Stimulated activated CD8-positive, alpha-beta memory T cell treated with anti-CD3 and anti-CD28 coated beads, Interleukin-15, amount 100 ng/mL, for 4 hours (primary cell): ENCODE measurements at places on chromosomes 1 and 21.

- DNase-seq = no peak
These were observed 55.9 kb upstream of the PTGFRN start for GRCh38 chr1:116853680-116854402.

- DNase-seq = no peak
These were observed 233.7 kb upstream of the NFIA start for GRCh38 chr1:60848583-60849188.

DNA sequence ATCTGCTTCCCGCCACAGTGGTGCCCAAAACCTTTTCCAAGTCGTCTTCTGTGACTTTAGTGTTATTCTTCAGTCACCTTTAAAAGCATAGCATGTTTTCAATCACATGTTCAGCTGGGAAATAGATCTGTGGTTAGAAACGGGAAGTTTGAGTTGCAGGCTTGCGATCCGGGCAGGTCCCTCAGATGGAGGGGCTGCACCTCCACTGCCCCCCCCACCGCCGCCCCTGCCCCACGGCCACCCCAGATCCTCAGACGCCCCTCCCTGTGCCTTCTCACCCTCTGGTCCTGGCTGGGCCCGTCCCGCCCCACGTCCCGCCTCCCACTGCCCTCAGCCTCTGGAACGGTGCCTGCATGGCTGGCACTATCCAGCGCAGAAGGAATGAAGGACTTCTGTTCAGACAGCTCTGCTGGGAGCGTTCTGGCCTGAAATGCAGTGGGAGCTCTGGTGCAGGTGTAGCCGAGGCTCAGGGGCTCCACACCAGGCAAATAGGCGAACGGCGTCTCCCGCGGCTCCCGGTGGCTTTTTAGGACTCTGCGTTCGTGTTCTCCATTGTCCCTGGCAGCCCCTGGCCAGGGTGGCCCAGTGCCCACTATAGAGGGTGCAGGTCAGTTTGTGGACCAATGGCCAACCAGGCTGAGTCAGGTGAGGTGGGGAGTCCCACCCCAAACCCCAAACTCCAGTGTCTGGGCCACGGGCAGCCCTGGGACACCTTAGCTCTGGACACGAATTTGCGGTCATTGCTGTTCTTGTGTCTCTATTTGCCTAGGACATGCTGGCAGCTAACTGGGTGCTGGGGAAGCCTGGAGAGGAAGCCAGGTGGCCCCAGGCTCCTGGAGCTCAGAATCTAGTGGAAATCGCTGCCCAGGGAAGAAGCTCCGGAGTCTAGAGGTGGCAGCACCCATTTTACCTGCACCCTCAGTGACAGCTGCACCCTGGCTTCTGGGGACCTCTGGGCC lies 67.1 kb downstream of the FAAP20 start:
- DNase-seq = no peak

GRCh38 chr1:56522680-56523079 lies 56.7 kb downstream of the PLPP3 start:
- no peak for DNase-seq

GRCh38 chr21:45999581-46000181 lies 18.1 kb downstream of the COL6A1 start:
- DNase-seq = no peak

DNA sequence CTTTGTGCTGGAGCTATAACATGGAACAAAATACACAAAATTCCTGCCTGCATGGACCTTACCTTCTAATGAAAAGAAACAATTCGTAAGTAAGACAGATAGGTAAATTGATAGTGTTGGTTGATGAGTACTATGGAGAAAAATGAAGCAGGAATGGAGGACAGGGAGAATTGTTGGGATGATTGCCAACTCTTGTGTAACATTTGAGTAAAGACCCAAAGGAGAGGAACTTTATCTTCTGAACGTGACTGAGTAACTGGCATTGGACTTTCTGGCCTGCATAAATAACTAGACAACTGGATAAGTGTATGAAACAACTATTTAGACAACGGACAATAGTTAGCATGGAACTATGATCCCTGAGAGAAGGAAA lies 6.8 kb upstream of the EFCAB14 start:
- no peak for DNase-seq

GRCh38 chr1:209879539-209879938 lies 51.8 kb downstream of the UTP25 start:
- DNase-seq = no peak

- DNase-seq = no peak
These were observed 118.6 kb downstream of the AKT3 start for GRCh38 chr1:243731301-243731891.

GRCh38 chr1:203362720-203363025 lies 11.8 kb upstream of the FMOD start:
- no peak for DNase-seq

DNA sequence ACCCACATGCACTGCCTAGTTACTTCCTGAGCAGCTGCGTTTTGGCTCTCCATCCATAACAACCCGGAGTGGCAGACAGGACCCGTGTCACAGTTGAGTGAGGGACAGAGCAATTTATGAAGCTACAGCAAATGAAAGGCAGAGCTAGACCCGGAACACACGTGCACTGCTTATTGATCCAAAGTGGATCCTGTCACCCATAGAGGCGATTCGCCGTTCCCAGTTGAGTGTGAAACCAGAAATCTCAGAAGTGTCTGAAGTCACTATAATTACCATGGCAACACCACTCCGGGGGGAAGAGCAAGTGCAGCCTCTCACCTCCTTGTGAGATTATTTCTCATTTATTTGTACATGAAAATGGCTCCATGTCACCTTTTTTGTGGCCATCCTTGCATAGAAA lies 365.2 kb downstream of the DSCAM start:
- no peak for DNase-seq

DNA sequence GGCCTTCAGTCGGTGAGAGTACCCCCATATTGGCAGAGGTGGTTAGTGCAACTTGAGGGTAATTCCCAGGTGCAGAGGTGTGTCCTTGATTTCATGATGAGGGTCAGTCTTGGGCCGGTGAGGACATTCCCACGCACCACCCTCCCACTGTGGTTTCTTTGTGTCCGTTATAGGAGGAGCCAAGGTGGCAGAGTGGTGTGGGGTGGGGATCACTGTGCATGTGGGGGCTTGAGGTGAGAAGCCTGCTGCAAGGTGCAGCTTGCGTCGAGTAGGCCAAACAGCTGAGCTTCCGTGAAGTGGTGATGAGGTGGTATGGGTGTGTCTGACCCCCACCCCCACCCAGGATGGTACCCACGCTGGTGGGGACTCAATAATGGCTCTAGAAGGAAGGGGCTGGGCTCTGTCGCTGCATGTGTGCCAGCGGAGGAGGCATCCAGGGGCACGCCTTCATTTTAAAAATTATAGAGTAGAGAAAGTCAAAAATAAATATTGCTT lies 6.2 kb downstream of the PTPRF start:
- DNase-seq = no peak

- DNase-seq = no peak
These were observed 75.2 kb downstream of the MPZL1 start for GRCh38 chr1:167797015-167797414.

DNA sequence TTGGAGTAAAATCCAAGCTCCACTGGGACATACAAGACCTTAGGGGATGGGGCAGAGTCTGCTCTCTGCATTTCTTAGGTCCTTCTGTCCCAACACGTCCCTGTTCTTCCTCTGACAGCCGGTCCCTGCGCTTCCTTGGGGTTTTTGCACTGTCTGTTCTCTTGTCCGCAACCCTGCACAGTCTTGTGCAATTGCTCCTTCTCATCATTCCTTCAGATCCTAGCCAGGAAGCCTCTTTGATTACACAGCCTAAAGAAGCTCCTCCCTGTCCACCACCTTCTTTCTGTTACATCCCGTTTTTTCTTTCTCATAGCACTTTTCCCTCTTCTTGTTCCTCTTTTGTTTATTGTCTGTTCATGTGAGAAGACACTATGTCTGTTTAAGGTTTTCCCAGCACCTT lies 19.9 kb downstream of the ACOT11 start:
- no peak for DNase-seq

- no peak for DNase-seq
These were observed 16.8 kb downstream of the MAB21L3 start for GRCh38 chr1:116127848-116128540.

GRCh38 chr1:21308847-21309652 lies 18.8 kb upstream of the ECE1 start:
- DNase-seq = no peak

GRCh38 chr1:201468844-201469644 lies at the start of gene PHLDA3:
Gene PHLDA3, minus strand, starts transcription at chr1:201469188. Its CDS starts 402 bp downstream, at chr1:201468786.
- DNase-seq = peak; percentile 14

DNA sequence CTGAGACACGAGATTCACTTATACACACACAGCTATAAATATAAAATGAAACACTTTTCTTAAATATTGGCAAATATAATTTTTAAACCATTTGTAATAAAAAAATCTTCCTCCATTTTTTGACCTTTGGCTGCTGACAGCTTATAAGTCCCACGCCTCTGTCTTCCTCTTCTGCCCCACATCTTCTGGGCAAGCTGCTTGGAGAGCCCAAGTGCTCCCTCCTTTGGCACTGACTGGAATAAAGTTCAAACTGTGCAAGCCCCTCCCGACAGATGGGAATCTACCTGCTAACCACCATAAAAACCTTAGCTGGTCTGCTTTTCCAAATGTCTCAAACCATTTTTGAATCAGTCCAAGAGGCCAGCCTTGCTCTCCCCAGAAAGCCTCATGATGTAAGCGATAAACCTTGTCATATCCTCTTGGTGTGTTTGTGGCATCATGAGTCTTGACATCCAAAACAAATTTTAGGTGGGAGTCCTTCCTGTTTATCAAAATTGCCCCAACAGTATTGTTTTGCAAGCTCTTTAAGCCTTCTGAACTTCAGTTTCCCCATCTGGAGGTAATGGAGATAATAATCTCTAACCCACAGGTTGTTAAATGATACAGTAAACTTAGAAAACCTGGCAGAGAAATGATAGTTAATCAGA lies 99.8 kb downstream of the SNX7 start:
- DNase-seq = no peak

- no peak for DNase-seq
These were observed 27.3 kb upstream of the A3GALT2 start for GRCh38 chr1:33348194-33348593.

- no peak for DNase-seq
These were observed 270.7 kb downstream of the KAZN start for GRCh38 chr1:14869187-14869586.

DNA sequence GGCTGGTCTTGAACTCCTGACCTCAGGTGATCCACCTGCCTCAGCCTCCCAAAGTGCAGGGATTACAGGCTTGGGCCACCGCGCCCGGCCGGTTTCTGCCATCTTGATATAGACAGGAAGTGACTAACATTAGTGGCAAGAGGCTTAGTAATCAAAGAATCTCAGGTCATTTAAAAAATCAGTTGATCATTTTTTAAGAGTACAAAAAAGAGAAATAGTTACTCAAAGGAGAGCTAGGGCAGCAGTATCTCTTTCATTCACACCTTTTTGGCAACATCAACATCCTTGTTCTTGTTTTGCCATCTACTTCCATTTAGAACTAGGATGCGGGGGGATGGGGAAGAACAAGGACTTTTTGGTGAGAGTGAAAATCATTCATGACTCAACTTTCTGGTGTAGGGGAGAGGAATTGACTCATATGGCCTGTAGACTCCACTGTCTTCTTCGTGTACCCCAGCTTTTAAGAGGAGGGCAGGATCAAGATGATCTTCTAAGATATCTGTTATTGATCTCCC lies 8.8 kb downstream of the FCRLB start:
- DNase-seq = no peak

DNA sequence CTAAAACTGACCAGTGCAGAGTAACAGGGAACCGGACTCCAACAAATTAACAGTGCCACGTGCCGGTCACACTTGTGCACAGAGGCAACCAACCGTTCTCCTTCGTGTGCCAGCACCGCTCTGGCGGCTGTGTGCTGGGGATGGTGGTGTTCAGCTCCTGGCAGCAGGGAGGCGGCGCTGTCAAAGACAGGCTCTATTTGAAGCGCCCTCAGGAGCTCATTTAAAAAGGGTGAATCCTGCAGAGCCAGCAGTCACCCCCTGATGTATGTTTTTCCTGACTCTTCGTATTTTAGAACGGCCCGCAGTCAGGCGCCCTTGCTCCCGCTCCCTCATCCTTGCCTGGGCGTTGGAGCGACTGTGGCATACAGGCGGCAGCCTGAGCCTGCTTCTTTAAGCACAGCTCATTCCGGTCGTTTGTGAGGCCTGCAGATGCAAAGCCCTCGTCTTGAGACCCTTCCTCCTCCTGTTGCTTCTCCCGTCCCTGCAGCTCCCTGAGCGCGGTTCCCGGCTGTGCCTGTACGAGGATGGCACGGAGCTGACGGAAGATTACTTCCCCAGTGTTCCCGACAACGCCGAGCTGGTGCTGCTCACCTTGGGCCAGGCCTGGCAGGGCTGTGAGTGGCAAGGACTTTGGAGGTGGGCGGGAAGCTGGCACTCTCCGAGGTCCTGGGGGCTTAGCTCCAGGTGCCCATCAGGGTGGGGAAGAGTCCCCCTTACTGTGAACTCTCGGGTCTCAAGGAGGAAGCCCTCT lies 1.1 kb downstream of the DFFB start:
- no peak for DNase-seq

GRCh38 chr21:42465008-42465802 lies 30.8 kb downstream of the RSPH1 start:
- no peak for DNase-seq

DNA sequence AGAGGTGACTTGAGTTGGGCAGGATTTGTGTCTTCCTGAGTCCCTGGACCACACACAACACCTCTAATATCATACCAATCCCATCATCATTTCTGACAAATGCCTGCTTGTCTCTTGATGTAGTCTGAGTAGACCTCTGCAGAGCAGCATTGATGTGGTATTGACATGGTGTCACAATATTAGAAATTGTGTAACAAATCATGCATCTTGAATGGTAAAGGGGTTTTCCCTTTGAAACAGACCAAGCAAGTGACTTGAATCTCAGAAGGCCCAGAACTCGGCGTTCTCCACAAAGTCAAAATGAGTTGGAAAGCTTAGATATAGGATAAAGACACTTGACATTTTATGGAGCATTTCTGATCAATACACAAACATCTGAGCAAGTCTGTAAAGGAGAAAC lies 72.7 kb upstream of the KIRREL1 start:
- no peak for DNase-seq

DNA sequence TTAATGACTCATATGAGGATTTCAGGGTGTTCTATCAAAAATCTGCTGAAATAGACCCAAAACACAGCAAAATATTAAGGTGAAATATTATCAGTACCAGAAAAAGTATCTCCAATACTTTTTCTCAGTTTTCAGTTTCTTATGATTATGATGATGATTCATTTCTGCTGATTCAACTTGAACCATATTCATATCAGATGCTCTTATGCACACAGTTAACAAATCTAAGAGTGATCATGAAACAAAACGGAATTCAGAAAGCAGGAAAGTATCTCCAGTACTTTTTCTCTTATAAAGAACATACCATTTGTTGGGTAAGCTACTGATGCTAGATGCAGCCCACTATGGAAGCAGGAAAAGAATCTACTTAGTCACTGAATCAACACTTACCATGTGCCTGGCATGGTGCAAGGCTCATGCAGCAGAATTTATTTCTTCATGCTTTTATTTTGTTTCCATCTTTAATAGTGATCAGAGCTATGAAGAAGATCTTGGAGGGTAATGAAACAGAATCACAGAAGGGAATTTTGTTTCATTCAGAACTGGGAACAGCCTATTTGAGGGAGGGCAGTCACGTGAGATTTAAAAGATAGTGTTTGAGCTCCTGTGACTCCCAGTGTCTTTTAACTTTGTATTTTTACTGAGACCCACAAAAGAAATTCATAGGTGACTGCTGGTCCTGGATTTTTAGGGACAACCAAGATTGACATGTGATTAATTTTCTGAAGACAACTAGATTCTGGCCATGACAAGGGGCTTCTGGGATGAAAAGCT lies 480.6 kb downstream of the SETD4 start:
- DNase-seq = no peak

- DNase-seq = no peak
These were observed 56.6 kb downstream of the SMYD2 start for GRCh38 chr1:214337511-214337910.
